Bone marrow (tissue), 2 donors: ENCODE measurements at places on chromosomes 11 and 22.
A peak's percentile ranks its signal among the peaks of the same experiment; 100 is the strongest.

GRCh38 chr11:74725701-74726100 lies 5.5 kb downstream of the CHRDL2 start:
- no peak for DNase-seq

GRCh38 chr22:17106161-17106784 lies 14.9 kb downstream of the TMEM121B start:
- no peak for DNase-seq

GRCh38 chr11:106473089-106473722 lies 395.7 kb downstream of the AASDHPPT start:
- no peak for DNase-seq

DNA sequence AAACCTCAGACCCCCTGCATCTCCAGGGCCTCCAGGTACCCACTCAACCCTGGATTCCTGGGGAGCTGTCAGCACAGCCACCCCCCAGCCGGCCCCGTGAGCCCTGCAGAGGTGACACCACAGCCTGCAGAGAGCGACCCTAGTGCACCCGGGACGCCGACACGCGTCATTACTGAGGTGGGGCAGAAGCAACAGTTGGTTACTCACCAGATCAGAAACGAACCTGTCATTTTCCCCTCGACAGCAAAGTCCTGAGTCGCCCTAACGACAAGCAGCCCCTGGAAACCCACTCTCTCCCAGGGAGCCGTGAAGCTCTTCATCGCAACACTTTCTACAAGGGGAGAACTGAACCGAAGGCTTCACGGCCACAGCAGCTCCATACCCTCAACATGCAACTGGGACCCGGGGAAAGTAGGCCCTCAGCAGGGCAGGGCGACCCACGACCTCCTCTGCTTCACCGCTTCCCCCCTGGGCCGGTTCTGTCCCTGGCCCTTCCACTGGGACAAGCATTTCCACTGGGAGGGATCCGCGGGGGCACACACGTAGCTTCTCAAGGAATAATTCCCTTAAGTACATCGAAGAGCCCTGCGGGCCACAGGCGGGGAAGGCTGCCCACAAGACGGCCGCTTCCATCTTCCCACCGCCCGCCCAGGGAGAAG lies 1.6 kb downstream of the BRD1 start:
- DNase-seq: no peak

GRCh38 chr11:2142762-2143202 lies 3.6 kb upstream of the IGF2 start:
- DNase-seq: no peak

DNA sequence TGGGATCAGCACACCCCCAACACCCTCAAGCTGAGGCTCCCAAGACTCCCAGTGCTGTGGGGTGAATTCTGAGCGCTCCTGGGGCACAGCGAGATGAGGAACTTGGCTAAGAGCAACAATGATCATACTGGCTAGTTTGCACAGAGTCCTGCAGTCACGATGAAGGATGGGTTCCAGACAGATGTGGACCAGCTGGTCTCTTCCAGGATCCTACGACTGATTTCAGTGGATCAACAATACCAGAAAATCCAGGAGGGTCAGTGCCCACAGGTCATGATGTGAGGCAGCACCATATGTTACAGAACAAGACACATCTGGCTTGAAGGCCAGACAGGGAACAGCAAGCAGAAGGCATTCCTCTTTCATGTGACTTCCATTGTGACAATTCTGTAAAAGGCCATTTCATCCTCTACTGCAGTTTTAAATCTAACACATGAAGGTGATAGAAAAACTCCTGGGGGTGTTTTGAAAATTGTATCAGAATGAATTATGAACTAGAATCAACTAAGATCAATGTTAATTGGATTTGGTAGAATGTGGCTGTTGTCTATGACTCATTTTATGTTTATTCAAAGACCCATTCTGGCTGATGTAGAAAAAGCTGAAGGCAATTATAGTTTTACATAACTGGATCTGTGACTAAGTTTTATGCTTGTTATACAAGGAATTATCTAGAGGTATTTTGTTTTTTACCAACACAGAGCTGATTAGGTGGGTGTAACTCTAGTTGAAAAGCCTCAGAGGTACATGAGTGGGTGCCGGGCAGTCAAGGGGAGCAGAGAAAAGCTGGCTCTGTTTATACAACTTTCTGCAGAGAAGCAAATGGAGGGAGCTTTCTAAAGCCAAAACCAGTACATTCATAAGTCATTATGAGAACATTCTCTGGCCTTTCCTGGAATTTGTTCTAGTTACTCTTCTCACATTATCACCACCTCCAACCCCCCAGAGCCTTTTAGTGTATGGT lies 29.1 kb downstream of the OR52K1 start:
- DNase-seq: no peak

DNA sequence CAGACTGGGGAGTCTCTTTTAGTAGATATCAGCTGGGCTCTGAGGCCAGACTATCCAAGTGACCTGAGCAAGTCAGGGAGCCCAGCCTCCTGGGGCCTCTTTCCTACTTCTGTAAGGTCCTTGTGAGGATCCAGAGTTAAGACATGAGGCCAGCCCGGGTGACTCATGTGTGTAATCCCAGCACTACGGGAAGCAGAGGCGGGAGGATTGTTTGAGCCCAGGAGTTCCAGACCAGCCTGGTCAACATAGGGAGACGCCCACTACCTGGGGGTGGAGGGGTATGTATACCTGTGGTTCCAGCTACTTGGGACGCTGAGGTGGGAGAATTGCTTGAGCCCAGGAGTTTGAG lies 36.9 kb upstream of the POLA2 start:
- DNase-seq: no peak

DNA sequence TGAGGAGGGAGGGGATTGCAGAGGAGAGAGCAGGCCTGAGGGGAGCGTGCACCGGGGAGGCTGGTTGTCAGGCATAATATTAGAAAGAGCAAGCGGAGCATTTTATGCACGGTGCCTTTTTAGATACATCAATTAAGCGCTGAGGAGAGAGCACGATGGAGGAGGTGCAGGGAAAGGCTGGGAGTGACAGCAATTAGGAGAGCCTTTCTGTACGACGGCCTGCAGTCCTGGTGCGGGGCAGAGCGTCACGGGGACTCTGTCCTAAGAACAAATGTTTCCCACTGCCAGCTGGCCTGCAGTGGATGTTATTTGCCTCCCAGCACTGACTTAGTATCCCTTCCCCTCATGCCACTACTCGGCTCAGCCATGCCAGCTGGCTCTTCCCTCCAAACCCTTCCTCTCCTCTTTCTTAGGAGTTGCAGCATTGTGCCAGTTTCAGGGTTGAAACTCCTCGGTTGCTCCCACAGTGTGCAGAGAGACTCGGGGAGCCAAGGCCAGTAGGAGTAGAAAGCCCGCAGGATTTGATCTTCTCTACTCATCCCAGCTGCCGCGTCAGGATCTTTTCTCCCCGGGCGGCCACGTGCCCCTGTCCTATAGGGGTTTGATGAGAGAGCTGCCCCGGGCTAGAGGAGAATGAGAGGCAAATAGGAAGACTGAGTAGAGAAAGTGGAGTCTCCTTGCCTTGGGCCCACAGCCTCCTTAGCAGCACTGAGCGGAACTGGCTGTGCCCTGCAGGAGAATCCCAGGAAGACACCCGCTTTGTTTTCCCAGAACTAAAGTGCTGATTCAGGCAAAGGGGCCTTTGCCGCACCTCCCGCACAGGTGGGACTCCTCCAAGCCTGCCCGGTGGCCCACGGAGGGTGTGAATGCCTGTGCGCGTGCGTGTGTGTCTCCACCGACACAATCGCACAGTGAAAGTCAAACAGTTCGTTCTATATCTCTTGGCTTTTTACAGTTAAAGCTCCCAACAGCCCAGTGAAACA lies 875.3 kb downstream of the NTM start:
- DNase-seq: no peak

DNA sequence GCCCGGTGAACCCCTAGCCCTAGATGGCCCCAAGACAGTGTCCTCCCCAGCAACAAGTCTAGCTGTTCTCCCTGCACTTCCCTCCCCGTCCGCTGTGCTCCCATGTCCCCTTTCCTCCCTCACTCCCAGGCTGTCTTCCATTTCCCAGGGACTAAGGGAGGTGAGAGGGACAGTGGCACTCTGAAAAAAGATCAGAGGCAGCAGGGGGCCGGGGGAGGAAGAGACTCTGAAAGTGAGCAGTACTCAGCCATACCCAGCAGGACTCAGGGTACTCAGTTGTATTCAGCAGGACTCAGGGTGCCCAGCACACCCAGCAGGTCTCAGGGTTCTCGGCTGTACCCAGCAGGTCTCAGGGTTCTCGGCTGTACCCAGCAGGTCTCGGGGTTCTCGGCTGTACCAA lies 48.4 kb upstream of the THY1 start:
- no peak for DNase-seq

DNA sequence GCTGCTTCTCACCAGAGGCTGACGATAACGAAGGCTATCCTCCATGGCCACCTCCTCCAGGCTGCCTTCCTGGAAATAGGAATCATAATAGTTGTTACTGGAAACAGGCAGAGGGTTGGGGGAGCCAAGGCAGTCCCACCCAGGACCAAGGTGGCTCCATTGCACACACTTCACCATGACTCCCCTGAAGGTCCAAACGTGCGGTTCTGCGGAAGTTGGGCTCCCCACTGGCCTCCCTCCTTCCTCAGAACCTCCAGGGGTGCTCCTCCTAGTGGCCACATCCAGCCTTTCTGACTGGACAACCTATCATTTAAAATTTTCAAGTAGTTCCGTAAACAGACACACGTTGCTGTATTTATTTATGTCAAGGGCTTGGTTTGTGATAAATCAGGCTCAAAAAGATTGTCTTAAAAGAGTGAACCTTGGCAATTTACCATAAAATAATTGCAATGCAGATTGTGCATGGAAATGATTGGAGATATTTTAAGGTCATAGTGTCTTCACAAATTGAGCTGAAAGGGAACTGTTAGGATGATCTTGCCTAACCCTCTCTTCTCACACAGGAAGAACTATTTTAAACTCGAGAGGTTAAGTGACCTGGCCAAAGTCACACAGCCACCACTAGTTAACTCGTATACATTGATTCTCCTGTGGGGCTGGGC lies 1.4 kb upstream of the TCN2 start:
- no peak for DNase-seq

DNA sequence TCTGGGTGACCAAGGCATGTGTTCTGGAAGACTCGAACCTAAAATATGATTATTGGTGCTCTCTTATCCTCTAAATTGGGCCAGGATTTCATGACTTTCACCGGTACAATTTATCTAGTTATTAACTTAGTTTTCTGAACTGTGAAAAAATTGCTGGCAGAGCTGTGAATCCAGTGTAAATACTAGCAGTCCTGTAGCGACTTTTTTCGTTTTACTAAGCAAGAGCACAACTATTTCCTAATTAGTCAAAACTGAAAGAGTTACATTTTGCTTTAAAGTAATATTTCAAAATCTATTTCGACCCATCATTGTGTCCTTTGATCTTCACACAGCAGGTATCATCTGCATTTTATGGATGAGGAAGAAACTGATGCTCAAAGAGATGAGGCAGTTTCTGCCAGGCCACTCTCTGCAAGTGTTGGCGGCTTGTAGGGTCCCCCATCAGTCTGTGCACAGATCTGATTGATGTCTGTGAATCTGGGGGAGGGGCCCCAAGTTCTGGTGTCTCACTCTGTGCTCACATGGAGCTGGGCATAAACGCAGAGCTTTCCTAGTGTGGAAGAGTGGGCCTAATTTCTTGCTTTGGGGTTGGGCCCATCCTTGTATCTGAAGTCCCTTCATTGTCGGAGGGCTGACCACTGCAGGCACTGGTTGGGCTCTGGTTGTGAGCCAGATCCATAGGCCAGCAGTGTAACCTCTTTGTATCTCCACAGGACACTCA lies 1.4 kb upstream of the TRMT2A start:
- DNase-seq: no peak

DNA sequence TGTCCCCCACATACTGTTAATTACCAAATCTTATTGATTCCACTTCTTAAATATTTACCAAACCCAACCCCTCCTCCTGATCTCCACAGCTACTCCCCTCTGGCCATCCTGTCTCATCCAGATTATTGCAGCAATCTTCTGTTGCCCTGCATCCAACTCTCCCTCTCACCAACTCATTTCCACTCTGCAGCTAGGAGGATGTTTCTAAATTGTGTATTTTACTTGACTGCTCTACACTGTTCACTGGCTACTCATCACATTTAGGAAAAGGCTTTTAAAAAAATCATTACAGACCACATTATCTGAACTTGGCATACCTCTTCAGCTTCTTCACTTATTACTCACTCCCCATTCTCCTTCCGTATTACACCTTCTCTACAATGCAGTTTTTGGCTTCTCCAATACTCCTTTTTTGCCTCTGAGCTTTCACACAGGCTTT lies 117.9 kb downstream of the ATG16L2 start:
- no peak for DNase-seq

- DNase-seq: peak; percentile 38
Measured at GRCh38 chr11:47393163-47394049, 15.0 kb upstream of the SLC39A13 start.

DNA sequence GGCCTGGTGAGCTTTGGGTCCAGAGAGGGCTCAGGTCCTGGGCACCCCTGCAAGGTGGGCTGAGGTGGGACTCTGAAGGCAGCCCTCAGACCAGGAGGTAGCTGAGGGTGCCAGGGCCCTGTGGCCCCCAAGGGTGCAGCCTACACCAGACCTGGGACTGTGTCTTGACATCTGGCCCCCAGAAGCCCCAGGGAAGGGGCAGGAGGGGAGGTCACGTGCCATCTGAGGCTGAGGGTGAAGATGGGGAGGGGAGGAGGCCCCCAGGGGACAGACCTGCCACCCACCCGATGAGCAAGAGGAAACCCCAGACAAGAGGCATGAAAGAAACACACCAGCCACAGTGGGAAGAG lies 520.2 kb downstream of the BRD1 start:
- DNase-seq: no peak

- no peak for DNase-seq
Measured at GRCh38 chr22:47325249-47325648, 562.8 kb downstream of the TBC1D22A start.

GRCh38 chr11:35257281-35257680 lies 118.3 kb downstream of the CD44 start:
- no peak for DNase-seq

- DNase-seq: no peak
Measured at GRCh38 chr11:47863898-47864430, 15.8 kb upstream of the NUP160 start.

- DNase-seq: no peak
Measured at GRCh38 chr11:57116654-57117053, 65.1 kb upstream of the LRRC55 start.

DNA sequence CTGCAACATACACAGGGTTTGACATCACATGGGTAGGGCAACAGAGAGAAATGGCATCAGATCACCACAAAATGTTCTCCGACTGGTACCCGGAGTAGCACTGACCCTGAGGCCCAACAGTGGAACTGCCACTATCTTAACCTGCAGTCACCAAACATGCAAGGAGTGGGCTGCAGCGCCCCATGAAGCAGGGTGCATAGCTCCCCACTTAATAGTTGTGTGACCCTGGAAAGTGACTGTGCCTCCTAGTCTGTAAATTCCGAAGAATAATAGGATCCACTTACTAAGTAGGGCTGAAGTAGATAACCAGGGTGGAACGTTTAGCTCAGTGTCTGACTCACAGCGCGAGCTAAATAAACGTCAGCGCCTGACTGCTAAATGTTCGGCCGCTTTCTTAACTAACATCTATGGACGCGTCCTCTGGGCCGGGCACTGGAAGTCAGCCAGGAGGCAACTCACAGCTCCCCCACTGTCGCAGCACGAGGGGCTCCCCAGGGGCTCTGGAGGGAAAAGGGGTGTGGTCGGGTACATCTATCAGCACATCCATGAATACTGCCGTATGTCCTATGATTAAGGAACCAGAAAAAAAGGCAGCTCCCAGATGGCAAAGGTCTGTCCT lies 777 bp downstream of the LTO1 start:
- no peak for DNase-seq
